ENCODE measurements at places on chromosomes 12 and 14. TPM values are rescaled to one million over a fixed set of nuclear protein-coding genes. Genes with fewer than 3 reads are reported as not detected.

DNA sequence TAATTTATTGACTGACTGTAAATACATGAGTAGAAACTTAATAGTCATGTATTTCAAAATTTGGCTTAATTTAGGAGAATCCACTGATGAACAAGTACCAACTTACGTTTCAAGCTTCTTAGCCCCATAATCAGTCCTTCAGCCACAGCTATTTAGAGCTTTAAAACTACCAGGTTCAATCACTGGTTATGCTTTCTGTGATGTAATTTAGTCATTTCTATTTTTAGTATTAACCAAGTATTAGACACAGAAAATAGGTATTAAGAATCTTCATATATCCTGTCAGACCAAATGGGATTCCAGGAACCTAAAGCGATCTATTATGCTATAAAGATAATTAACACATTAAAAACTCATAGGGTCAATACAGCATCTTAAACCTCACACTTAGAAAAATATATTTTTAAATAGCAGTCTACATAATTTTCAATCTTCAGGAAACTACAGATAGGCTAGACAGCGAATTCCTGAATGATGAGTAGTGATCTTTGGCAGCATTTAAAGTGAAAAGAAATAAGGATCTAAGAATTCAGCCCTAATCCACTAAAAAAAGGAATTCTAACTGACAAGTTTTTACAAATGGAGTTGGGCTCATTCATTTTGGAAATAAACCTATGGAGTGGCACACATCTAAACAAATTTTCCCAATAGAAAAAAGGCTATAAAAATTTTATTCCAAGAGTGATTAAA lies 51.5 kb downstream of the ZC3H14 start:
- DNase-seq, result no peak

- no peak for DNase-seq
These were observed 172.9 kb downstream of the CEP128 start for GRCh38 chr14:80768646-80769045.

GRCh38 chr14:61120576-61120975 lies 139.5 kb downstream of the SLC38A6 start:
- no peak for DNase-seq

DNA sequence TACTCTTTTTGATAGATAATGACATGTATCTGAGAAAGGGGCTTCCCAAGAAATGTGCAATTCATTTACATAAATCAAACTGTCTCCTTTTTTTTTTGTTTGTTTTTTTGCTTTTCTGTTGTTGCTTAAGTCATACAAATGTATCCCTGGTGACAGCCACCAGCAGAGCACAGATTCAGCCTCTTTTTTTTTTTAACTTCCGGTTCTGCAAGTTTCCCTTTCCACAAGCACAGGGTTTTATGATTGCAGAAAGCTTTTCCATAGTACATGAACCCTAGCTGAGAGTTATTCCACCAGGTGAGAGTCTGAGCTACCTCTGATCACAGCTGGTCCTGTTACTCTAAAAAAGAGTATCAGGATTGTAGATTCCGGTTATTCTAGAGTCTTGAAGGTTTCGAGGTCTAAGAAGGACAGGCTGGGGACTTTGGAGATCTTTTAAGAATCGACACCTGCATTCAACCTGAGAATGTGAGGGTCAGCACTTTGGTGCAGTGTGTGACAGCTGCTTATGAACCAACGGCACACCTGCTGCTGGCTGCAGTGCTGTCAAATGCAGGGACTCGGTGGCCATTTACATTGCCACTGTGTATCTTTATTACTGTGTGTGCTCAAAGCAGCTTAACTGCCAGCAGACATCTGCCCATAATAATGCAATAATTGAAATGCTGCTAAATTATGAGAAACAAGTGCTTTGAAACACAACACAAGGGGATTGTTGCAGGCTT lies 551.7 kb downstream of the NRXN3 start:
- DNase-seq, result no peak

GRCh38 chr14:60183741-60184140 lies 18.5 kb upstream of the DHRS7 start:
- DNase-seq, result peak; percentile 2

DNA sequence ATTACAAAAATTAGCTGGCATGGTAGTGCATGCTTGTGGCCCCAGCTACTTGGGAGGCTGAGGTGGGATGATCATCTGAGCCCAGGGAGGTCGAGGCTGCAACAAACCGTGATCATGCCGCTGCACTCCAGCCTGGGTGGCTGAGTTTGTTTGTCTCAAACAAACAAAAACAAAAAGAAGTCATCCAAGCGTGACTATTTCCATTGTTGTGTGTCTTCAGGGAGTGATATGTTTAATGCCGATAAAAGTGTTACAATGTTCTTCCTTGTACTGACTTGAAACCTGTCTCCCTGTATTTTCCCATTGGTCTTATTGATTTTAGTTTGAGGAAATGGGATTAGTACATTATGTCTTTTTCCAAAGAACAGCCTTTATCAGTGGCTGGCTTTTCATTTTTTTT lies 75.6 kb upstream of the USP44 start:
- no peak for DNase-seq

GRCh38 chr14:100132161-100132902 lies 27.1 kb downstream of the DEGS2 start:
- DNase-seq, result peak; percentile 2

PROX2 gene
- not detected for total RNA-seq

GRCh38 chr14:63752449-63753169 lies 24.7 kb upstream of the SGPP1 start:
- DNase-seq, result peak; percentile 54

- peak; percentile 85 for DNase-seq
These were observed 6.3 kb downstream of the YBX3 start for GRCh38 chr12:10716704-10717315.

- no peak for DNase-seq
These were observed 12.4 kb downstream of the IL22 start for GRCh38 chr12:68240975-68241374.

DNA sequence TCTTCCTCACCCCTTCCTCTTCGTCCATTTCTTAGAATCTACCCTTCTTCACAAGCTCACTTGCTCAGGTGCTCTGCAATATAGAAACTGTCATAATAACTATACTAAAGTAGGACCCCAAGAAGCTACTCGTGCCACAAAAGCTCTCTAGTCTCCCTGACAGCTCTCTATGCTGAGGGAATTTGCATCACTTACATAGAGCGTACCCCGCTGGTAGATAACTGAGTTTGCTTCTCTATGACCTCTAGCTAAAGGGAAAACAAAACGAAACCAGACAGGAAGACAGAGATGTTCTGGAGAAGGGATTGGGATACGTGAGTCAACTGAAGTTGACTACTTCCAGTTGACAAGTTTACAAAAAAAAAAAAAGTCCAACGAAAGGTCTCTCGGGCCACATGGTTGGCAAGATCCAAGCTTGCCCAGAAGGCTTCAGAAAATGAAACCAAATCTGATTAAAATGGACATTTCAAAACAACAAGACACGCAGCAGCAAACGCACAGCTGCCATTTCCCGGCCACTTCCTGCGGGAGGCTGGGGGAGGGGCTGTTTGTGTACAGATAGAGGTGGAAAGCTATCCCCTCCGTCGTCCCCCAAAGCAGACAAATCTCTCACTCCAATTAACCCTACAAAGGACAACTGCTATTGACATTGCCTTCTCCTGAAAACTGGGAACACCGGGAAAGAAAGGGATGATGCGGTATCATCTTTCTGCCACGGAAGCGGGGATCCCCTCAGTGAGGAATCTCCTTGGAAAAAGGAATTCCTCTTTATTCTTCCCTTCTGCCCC lies 1.3 kb downstream of the BAZ2A start:
- DNase-seq, result peak; percentile 33

GRCh38 chr14:54792288-54792687 lies 110.3 kb downstream of the GCH1 start:
- no peak for DNase-seq

GRCh38 chr12:64352181-64352580 lies 38.4 kb downstream of the C12orf56 start:
- no peak for DNase-seq

DNA sequence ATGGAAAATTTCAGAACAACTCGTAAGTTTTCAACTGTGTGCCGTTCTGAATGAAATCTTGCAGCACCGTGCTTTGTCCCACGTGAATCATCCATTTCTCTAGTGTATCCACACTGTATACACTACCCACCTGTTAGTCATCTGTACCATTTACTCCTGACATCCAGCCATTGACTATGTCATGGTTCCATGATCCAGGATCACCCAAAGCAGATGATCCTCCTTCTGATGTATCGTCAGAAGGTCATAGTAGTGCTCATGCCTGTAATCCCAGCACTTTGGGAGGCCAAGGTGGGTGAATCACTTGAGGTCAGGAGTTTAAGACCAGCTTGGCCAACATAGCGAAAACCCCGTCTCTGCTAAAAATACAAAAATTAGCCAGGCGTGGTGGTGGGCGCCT lies 122.9 kb downstream of the PPHLN1 start:
- DNase-seq, result no peak

GRCh38 chr12:122688291-122688690 lies 14.9 kb downstream of the HCAR2 start:
- no peak for DNase-seq

DNA sequence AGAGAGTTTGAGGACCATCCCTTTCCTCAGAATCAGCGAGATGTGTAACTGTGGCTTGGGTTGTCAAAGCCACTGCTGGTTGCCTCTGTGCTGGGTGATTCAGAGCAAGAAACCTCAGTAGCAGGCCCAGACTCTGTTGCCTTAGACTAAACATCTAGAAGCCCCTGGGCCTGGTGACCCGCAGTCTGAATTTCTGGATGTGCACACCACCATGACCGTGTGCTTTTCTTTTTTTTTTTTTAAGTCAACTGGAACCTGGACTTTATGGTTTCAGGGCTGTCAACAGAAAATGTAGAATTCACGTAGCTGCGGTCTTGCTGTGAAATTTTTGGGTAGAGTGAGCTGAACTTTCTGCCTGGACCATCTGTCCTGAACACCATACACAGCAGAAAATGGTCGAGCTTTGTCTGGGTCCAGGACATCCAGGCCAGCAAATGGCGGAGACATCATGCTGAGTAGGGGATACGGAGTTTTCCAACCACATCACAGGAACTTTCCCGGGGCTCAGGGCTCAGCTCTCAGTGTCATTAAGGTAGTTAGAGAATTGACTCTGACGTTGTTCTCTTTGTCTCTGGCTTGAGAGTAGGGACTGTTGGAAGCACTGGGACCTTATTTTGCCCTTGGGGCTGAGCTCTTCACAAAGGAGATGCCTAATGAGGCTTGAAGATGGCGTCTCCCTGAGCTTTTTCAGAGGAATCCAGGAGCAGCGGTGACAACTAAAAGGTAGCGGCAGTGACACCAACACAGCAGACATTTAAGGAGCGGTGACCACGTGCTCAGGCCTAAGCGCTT lies 23.0 kb upstream of the BATF start:
- no peak for DNase-seq

ALX1 gene
- not detected for total RNA-seq

NYNRIN gene
- 21.3 TPM for total RNA-seq

GRCh38 chr12:28585146-28585545 lies 394.9 kb downstream of the CCDC91 start:
- DNase-seq, result no peak

GRCh38 chr14:102518063-102518648 lies 8.6 kb upstream of the ANKRD9 start:
- DNase-seq, result no peak

GRCh38 chr14:91366749-91367148 lies 50.9 kb downstream of the CCDC88C start:
- DNase-seq, result no peak

KRT73 gene
- total RNA-seq, result not detected

FOXA1 gene
- total RNA-seq, result 191 TPM

- no peak for DNase-seq
These were observed 1.1 kb upstream of the RFX4 start for GRCh38 chr12:106581543-106582248.

PCNX1 gene
- 11.8 TPM for total RNA-seq

TAS2R14 gene
- 1.8 TPM for total RNA-seq

KRT85 gene
- total RNA-seq, result not detected

DNA sequence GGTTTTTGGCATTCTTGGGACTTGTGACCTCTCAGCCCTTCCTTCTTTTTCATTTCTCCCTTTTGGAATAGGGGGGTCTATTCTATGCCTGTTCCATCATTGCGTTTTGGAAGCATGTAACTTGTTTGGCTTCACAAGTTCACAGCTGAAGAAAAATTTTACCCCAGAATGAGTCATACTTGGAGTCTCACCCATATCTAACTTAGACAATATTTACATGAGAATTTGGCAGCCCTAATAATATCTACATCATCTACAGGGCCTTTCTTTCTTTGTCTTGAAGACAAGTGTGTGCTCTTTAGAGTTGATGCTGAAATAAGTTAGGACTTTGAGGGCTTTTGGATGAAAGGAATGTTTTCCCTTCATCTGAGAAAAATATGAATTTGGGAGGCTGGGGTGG lies 1312.9 kb upstream of the FLRT2 start:
- DNase-seq, result no peak

- DNase-seq, result no peak
These were observed 288.2 kb downstream of the CCDC59 start for GRCh38 chr12:82069931-82070514.

STYK1 gene
- 7.4 TPM for total RNA-seq

GRCh38 chr12:80513211-80513610 lies 69.2 kb downstream of the PTPRQ start:
- no peak for DNase-seq

DNA sequence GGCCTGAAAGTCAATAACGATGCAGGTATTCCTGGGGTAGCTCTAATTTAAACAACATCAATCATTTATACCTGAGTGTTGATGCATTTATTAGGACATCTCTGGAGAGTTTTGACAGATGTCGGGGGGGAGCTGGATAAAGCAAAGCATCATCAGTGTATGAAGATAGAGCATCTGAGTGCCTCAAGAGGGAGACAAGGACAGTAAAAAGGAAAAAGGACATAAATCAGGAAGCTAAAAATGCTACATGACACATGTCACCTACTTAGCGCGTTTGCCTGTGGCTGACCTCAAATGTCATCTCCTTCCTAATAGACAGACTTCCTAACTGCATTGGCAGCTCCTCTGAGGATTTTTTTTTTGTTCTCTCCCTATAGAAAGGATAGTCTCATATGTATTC lies 259.5 kb upstream of the PKP2 start:
- DNase-seq, result no peak

DNA sequence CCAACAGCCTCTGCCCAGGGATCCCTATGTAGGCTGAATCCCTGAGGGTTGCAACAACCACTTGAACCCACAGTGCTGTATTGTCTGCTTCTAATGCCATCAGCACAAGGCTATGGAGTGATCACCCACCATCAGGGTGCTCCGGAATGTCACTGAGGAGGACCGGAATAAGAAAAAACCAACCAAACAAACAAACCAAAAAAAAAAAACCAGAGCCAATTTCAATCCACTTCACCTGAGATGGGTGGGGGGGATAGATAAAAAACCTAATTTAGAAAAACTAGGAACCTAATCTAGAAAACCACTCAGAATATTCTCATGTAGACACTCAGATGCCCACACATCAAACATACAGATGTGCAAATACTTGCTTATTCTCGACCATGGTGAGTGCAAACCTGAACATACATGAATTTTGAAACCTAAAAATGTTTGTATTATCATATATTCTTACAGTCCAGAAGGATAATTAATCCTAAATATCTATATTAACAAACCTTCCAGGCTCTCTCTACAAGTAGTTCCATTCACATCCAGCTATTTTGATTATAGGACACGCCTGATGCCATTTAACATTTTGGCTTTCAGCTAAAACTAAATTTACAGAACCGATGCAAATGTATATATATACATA lies 3.7 kb downstream of the TBX5 start:
- DNase-seq, result no peak

- no peak for DNase-seq
These were observed 14.4 kb downstream of the TMEM121 start for GRCh38 chr14:105540811-105541210.

TPPP2 gene
- total RNA-seq, result not detected

LYSET gene
- total RNA-seq, result 6.0 TPM

Data from HT-29 (cell line).